Vagina (tissue), 2 donors: ENCODE measurements at places on chromosomes 13 and 19.

- DNase-seq, result no peak
Observed at GRCh38 chr13:65856431-65856830, 1373.7 kb downstream of the PCDH9 start.

DNA sequence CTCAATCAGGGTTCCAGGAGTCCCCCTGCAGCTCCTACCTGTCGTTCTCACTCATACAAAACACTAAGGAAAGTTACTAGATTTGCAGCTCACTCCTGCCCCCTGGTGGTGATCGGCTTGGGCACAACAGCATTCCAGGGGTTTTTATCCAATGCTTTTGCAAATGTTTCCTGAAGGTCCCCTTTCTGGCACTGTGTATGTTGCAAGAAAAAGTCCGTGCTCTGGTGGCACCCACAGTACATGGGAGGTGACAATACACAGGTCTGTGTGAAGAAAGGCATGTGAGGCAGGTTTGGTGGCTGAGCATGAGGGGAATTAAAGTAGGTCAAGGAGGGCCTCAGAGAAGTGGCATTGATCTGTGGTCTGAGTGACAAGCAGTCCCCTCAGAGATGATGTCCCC is 8.6 kb upstream of the TYK2 start:
- DNase-seq, result no peak

- DNase-seq, result no peak
Observed at GRCh38 chr19:13127051-13127450, 9.0 kb downstream of the NACC1 start.

DNA sequence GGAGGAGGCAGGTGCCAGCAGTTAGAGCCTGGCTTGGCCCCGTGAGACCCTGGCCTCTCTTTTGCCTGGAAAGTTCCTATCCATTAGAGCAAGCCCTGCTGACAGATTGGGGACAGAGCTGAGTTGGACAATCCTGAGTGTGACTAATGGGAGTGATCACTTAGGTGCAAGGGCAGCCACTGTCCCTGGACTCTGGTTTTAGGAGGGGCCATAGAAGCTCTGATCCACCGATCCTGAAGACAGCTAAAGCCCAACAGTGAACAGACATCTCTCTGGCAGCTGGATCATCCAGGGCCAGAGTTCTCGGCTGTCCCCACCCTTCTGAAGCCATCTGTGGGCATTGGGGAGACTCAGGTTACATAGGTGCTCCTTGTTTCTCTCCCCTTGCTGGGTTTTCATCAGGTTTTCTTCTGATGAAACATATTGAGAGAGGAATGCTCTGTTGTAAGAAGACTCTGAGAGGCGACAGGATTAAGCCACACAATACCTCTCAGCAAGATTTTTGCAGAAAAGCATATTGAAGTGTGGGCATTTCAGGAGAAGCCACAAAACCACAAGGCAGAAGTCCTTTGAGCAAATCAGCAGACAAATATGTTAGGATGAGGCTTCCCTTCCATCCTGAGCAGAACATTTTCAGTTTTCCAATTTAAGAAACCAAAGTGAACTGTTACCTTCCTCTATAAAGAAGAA is 288.0 kb upstream of the MAB21L1 start:
- DNase-seq, result no peak

GRCh38 chr13:26266311-26266710 is 12.4 kb downstream of the CDK8 start:
- DNase-seq, result no peak

GRCh38 chr19:58381460-58382212 is 806 bp upstream of the ZNF837 start:
- DNase-seq, result no peak

- DNase-seq, result no peak
Observed at GRCh38 chr19:50268041-50268440, 61.1 kb downstream of the KCNC3 start.

- DNase-seq, result no peak
Observed at GRCh38 chr13:112895521-112896465, 73.2 kb upstream of the MCF2L start.

GRCh38 chr19:43563816-43564457 is 11.4 kb downstream of the XRCC1 start:
- DNase-seq, result no peak

DNA sequence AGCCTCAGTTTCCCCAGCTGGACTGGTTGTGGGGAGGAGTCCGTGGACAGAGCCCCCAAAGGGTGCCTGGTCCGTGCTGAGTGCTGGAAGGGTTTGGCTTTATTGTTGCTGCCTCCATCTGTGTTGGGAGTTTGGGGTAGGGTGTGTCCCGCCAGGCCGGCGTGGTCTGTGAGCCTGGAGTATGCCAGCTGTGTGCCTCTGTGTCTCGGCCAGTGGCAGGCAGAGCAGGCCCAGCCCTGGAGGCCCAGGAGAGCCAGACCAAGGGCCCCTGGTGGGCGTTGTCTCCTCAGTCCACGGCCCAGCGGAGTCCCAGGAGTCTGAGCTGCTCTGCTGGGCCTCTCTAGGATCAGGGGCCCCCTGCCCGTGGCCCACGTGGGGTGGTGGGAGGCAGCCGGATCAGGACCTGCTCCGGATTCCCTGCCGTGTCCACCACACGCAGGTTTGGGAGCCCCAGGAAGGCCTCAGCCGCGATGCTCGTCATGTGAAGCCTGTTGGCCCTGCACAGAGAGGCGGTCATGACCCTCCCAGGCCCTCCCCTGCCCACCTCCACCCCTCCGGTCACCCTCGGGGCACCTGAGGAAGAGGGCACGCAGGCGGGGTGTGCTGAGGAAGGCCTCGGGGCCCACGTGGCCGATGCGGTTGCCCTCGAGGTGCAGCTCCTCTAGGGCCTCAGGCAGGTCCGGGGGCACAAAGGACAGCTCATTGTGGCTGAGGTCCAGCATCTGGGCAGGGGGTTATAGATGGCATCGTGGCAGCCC is 6.6 kb downstream of the PODNL1 start:
- DNase-seq, result no peak

DNA sequence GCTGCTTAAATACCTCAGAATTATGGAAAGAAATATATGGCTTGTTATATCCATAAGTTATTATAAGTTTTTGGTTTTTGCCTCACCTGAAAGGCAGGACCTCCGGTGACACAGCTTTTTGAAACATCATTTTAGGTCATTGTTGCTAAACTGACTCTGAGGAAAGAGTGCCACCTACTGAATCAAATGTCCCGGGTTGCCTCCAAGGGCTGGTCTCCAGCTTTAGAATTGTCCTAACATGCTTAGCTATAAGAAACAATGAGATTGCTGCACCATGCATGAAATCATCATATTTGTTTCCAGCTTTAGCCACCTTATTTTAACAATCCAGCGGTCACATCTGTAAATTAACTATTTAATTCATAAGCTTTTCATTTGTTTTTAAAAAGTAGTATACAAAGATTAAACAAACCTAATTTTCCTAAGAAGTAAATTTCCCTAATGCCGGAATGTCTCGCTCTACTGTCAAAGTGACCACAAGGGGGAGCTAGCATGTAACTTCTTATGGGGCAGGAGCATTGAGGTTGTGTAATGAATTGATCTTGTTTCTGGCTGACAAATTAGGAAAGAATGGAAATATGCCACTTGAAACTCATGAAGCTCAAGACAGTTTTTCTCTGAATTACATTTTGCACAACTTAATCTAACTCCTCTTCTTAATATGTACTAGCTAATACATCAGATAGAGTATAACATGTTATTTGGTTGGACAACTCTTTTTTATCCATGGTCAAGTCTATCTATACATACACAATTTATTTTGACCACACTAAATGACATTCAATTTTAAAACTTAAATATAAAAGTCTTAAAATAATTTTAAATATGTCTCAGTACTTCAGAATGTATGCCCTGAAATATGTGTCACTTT is 6.7 kb upstream of the PCDH17 start:
- DNase-seq, result no peak

DNA sequence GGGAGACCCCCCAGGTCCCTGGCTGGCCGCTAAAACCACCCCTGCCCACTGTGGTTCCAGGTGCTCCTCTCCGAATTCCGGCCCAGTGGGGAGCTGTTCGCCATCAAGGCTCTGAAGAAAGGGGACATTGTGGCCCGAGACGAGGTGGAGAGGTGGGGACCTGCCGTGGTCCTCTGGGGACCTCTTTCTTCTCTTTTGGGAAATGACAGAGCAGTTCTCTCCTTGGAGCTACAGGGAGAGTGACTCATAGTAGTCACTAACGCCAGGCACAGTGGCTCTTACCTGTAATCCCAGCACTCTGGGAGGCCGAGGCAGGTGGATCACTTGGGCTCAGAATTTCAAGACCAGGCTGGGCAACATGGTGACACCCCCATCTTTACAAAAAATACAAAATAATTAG is 7.3 kb downstream of the PTGER1 start:
- DNase-seq, result no peak

DNA sequence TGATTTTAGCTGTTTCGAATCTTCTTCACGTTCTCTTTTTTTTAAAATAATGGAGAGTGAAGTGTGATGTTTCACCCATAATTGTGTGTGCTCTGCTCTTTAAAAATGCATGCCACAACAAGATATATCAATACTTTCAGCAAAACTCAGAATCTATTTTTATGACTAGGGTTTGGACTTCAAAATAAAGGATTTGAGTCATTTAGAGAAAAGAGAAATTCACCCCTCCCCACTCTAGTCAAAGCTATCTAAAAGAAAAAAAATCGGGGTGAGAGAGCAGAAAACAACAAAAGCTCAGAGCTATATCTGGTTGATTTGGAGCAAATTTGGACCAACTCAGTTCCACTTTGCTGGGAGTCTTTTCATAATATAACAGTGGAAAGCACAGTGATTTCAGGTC is 244.5 kb downstream of the DNAJC15 start:
- no peak for DNase-seq

- no peak for DNase-seq
Observed at GRCh38 chr13:51618626-51619025, 34.4 kb downstream of the WDFY2 start.

- DNase-seq, result no peak
Observed at GRCh38 chr13:27053210-27053884, 118.3 kb downstream of the USP12 start.

DNA sequence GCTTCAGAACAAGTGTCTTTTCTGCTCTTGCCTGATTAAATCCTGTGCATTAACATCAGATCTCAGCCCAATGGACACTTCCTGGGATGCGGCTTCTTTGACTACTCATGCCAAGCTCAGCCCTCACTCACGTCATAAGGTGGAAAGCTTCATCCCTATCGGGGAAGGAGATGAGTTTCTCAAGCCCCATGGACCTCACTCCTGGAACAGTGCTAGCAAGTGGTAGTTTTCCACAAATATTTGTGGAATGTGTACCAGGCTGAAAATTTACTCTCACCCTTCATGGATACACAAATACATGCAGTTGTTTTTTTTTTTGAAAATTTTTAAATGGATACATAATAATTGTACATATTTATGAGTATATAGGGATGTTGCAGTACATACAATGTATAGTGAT is 34.6 kb upstream of the FARP1 start:
- no peak for DNase-seq
